ENCODE measurements at places on chromosomes 13 and 19.

- DNase-seq = peak; percentile 31
These were observed 653 bp downstream of the MVB12A start for GRCh38 chr19:17420475-17420924.

GRCh38 chr19:36627057-36627456, 21.9 kb downstream of the ZNF382 start:
- DNase-seq = no peak

- no peak for DNase-seq
These were observed 25.3 kb downstream of the RNASEH2B start for GRCh38 chr13:50934735-50935435.

DNA sequence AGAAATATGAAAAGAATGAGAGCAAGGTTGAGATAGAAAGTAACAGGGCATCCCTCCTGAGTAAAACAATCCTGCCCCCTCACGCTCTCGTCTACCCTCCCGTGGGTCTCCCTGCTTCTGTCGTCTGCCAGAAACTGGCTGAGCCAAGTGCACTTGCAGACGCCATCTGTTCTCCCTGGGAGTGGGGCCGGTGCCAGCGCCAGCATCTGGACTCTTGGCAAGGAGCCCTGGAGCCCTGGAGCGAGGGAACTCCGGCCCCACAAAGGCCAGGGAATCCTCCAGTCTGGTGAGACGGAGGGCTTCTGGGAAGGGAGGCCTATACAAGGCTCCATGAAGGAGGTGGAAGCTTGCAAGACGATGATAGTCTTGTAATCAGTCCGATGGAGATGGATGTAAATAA, 2.3 kb upstream of the TMEM91 start:
- DNase-seq = peak; percentile 48

DNA sequence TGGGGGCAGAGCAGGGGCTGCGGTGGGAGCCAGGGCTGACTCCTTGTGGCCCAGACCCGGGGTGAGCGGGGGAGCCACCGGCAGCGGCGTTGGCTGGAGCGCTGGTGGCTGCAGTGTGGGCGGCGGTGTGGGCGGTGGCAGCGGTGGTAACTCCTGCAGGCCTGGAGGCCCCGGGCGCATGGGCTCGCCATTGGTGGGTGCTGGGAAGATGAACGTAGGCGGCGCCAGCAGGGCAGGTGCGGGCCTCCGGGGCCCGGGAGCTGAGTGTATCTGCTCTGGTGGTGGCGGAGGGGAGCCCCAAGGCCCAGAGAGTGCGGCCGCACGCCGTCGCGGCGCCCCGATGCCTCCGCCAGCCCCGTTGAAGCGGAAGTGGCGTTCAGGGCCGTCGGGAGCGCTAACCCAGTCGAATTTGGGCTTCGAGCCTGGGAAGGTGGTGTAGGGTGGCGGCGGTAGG, 2.0 kb downstream of the GGN start:
- no peak for DNase-seq

DNA sequence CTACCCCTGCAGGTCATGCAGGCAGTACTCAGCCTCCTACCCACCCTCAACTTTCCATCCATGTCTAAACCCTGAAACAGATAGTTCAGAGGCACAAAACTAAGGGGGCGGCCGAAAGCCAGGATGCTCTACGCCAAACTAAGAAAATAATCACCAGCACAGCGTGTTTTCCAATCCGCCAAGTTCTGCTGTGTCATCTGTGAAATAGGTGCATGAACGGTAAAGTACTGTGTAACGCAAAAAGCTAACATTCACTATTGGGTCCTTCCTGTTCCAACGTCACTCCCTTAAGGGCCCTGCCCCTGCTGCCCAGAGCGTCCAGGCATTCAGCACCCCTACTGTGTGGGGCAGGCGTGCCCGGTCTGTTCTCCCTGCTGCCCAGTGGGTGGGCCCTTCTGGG, 12.2 kb upstream of the TIMM44 start:
- DNase-seq = no peak
